ENCODE measurements at places on chromosomes 1 and 21.

- peak; percentile 45 for DNase-seq
These were observed 1.0 kb downstream of the TMEM200B start for GRCh38 chr1:29122682-29123052.

- DNase-seq, result no peak
These were observed 5.2 kb downstream of the KNCN start for GRCh38 chr1:46546210-46546609.

DNA sequence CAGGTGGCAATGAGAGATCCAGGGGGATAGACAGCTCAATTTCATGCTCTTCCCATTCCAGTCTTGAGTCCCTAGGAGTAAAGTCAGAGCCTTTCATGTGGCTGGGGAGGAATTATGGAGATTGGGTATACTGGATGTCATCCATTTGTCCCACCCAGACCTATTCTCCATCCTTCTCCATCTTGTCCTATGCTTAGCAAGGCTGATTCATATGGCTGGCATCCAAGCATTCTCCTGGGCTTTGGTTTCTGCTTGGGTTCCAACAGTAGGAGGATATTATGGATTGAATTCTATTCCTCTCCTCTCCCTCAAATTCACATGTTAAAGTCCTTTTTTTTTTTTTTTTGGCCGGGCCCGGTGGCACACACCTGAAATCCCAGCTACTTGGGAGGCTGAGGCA lies 3.8 kb upstream of the CDC20 start:
- no peak for DNase-seq

- no peak for DNase-seq
These were observed 16.2 kb downstream of the CACNA1S start for GRCh38 chr1:201096041-201096461.

DNA sequence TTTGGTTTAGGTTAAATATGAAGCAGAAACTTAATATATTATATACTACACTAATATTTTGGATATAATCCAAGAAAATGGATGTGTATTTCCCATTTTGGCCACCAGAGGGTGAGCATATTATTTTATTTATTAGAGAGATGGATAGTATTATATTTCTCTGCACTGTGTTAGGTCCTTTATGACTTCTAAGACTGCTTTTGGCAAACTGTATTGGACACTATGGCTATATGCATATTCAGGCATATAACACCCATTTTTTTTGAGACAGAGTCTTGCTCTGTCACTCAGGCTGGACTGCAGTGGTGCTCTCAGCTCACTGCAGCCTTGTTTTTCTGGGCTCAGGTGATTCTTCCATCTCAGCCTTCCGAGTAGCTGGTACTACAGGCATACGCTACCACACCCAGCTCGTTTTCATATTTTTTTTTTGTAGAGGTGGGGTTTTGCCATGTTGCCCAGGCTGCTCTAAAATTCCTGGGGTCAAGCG lies 17.8 kb upstream of the PGM1 start:
- DNase-seq, result peak; percentile 45

- no peak for DNase-seq
These were observed 28.1 kb downstream of the IL23R start for GRCh38 chr1:67194209-67194863.

GRCh38 chr21:35400233-35400939 lies 351.3 kb upstream of the RUNX1 start:
- peak; percentile 46 for DNase-seq

DNA sequence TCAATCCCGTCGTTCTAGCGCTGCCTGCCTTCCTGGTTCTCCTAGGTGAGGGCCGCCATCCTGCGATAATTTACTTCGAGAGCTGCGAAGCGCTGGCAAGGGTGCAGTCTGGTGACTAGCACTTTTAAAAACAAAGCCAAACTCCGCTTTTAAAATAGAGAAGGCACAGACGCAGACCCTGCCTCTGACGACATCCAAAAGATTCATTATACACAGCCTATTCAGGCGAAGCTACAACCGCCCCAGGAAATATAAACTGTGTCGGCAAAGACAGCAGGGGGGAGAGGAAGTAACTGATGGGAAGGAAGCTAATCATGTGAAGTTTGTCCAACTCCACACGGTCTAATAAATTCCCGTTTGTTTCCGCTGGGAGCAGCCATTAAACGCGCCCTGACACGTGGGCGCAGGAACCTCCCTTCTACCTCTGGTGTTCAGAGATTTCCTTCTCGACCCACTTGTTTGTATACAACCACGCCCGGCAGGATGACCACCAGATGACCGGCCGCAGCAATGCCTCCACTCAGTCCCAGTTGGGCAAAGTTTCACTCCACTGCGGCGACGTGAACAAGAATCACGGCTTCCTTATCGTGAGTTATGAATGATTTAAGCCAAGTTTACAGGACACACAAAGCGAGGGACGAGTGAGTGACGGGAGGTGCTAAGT lies 1.3 kb downstream of the GNG12 start:
- DNase-seq, result peak; percentile 64

- no peak for DNase-seq
These were observed 12.8 kb upstream of the AADACL4 start for GRCh38 chr1:12630946-12631530.

- no peak for DNase-seq
These were observed 10.4 kb downstream of the SKI start for GRCh38 chr1:2238361-2239012.

- peak; percentile 42 for DNase-seq
These were observed 70.0 kb downstream of the SCCPDH start for GRCh38 chr1:246794048-246794827.

GRCh38 chr1:161872506-161872905 lies 106.4 kb downstream of the ATF6 start:
- DNase-seq, result no peak

DNA sequence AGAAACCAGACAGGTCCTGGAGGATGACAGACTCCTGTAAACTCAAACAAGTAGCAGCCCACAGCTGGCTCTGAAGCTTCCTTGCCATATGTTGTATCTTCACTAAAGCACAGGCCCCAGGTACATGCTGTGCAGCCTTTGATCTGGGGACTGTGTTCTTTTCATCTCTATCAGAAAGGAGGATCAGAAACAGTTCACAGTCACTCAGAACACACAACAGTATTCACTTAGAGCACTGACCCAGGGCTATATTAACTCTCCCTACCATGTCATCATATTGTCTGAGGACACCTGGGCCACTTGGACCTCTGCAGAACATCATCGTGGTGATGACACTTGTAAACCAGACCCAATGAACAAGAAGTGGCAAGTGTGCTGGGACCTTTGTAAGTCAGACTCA lies 222.0 kb downstream of the SETD4 start:
- DNase-seq, result no peak

DNA sequence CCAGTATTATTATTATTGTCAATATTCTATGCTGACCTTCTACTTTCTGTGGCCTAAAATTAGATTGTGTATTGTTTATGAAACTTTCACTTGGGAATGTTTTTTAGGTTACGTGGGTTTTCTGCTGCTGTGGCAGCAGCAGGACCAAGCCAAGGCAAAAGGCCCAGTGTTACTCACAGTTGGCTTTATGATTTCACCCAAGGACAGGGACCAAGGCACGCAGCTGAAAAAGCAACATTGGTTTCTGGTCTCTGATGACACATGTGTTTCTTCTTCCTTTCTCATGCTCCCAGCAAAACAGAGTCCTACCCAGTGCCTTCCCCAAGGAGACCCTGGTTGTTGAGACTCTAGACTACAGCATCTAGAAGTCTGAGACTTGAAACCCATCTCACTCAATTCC lies 413.7 kb downstream of the SETD4 start:
- DNase-seq, result no peak

GRCh38 chr1:176841238-176841637 lies 323.3 kb downstream of the ASTN1 start:
- no peak for DNase-seq

DNA sequence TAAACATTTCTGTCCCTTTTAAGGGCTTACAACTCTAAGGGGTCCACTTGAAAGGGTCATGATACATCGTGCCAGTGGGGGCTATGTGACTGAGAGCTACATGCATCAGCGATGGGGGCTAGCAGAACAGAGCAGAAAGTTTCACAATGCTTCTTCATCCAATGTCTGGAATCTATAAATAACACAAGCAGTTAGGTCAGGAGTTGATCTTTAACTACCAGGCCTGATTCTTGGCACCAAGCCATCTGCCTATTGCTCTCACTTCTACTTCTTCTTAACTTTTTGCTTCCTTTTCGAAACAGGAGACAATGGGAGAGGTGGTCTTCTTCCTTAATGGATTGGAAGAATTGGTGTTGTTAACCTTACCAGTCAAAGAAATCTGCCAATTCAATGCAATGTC lies 410.0 kb downstream of the TGFB2 start:
- DNase-seq, result no peak

GRCh38 chr1:234369784-234370183 lies 3.5 kb upstream of the COA6 start:
- DNase-seq, result no peak

DNA sequence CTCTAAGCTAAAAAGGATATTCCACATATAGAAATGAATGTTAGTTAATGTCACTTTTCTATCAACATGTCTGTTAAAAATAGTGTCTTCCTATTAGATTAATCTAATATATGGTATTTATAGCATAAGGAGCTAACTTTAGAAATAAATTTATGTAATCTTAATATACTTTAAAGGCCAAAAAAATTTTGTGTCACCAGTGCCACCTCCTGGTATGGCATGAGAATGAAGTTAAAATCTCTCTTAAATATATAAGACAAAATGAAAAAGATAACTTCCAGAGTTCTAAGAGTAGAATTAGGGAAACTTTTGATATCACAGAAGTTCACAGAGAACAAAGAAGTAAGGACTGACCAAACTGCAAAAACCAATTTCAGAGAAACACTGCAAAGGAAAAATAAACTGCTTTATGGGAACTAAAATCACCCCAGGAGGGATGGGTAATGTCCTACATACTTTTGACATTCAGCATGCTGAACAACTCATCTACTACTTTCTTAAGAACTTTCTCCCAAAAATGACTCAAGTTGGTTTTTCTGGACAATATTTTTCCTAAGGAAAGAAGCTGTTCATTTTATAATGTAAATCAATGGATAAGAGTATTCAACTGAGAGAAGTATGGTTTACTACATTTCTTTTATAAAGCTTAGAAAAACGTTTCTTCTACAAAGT lies 82.8 kb downstream of the TRIM33 start:
- DNase-seq, result peak; percentile 9

GRCh38 chr1:80593197-80593596 lies 1207.5 kb upstream of the ADGRL2 start:
- DNase-seq, result no peak

DNA sequence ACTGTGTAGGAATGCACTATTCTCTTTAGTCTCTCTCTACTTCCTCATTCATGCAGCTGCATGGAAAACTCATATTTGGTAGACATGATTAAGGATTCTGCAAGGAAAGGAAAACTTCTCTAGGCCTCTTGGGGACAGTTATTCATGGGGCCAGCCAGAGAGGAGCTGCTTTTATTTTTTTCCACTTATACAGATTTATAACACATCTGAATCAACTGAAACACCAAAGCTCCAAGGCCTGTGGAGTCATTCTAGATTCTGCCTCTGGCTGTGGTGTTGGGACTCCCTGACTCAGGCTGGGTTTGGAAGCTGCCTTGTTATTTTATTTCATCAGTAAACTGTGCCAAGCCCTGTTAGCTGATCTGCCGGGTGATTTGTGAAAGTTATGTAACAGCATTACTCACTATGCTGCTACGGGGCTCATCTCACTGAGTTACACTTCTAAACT lies 83.9 kb upstream of the EDEM3 start:
- no peak for DNase-seq

DNA sequence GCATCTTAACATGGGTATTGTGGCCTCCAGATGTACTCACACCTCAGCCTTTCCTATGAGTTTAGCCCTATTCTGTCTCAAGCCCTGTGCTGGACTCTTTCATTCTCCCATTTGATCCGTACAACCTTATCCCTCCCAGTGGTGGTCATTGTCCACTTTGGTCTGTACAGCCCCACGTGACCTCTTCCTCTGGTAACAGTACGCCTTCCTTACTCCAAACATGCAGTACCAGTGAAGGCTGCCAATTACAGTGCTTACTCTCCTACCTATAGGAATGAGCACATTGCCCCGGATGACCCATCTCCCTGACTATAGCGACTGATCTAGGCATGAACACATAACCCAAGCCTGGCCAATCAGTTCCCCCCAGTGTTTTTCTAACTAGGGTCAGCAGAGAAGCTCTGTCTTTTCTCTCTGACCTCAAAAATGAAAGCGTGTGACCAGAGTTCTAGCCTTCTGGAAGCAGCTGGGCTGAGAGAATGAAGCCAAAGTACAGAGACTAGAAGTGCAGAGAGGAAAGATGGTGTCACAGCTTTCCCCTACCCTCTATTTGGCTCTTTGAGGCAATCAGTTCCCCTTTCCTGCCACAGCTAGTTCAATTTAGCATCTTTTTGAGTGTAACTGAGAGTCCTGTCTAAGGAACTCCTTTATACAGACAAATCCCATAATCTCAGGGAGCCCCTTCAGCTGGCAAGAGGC lies 9.9 kb upstream of the QSOX1 start:
- no peak for DNase-seq

GRCh38 chr1:9881838-9882249 lies 28.2 kb downstream of the CTNNBIP1 start:
- DNase-seq, result no peak

- no peak for DNase-seq
These were observed 156.2 kb upstream of the C8B start for GRCh38 chr1:57122031-57122430.

DNA sequence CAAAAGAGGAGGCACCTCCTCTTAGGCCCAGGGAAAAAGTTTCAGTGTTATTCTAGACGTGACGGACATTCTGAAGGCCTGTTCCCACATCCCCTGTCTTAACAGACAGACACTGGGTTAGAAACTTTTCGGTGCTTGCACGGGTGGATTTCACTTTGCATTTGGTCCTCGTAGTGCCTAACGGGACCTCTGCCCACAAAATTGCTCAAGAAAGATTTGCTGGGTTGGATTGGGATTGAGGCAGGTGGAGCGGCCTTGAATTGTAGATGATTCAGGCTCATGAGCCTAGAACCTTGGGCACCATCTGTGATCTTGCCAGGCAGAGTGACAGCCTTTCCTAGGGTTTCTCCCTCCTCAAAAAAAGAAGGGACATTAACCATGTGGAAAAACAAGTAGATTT lies 2.8 kb downstream of the PLA2G5 start:
- no peak for DNase-seq

- no peak for DNase-seq
These were observed 45.4 kb downstream of the ILDR2 start for GRCh38 chr1:166929911-166930310.

DNA sequence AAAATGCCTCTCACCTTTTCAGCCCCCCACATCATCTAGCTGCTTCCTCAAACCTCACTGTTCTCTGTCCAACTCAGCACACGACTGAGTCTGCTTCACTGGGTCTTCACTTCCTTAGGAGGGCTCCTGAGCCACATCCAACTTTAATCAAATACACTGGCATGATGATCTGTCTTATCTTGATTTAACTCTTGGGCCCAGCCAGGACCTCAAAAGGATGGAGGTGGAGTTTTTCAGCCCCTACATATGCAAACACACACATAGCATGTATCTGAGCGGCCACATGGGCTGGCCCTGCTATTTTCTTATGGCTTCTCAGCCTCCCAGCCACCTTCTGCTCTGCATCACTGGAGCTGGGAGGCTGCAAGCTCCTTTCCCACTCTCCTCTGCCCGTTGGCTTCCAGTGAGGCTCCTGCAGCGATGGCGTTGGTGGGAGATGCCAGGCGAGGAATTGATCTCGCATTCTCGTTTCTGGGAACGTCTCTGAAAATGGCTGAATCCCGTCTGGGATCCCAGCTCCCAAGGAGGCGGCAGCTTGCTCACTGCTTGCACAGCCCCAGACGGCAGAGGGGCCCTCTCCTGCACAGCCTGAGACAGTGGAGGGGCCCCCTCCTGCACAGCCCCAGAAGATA lies 1.8 kb upstream of the PRXL2B start:
- no peak for DNase-seq

GRCh38 chr1:165575468-165576099 lies 31.8 kb downstream of the LRRC52 start:
- DNase-seq, result no peak

GRCh38 chr1:204293605-204294337 lies 66.0 kb downstream of the PLEKHA6 start:
- no peak for DNase-seq

Measured in right lung (tissue), 10 donors.